ENCODE measurements at places on chromosomes 16 and 17. TPM values are rescaled to one million over a fixed set of nuclear protein-coding genes. Genes with fewer than 3 reads are reported as not detected.

LIMD2 gene
- 9.6 TPM for total RNA-seq

DNA sequence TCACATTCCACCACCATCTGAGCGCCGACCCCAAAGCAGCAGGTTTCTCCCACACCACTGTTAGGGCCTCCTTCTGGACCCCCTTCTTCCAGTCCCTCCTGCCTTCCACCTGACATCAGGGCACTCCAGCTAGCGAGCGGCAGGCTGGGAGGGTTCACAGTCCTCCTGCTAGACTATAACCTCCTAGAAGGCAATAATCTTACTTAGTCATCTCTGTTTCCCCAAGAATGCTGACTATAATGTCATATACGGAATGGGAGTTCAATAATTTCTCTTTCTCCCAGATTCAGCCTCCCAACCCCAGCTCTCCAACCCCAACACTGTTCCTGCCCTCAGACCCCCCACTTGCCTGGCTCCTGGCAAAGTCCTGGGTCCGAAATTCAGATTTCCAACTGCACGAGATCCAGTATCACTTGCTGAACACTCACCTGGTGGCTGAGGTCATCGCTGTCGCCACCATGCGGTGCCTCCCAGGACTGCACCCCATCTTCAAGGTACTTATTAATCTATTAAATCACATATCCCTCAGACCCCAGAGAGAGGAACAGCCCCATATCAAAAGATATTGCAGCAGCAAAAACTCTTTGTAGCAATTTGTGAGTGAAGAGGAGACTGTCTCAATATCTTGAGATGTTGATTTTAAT is 5.6 kb downstream of the ALOX12 start:
- no peak for DNase-seq

CDRT15L2 gene
- not detected for total RNA-seq

AP1G1 gene
- 58.1 TPM for total RNA-seq

- DNase-seq: peak; percentile 68
These were observed 46.6 kb upstream of the NUDT7 start for GRCh38 chr16:77675464-77676324.

LGALS9B gene
- not detected for total RNA-seq

DNA sequence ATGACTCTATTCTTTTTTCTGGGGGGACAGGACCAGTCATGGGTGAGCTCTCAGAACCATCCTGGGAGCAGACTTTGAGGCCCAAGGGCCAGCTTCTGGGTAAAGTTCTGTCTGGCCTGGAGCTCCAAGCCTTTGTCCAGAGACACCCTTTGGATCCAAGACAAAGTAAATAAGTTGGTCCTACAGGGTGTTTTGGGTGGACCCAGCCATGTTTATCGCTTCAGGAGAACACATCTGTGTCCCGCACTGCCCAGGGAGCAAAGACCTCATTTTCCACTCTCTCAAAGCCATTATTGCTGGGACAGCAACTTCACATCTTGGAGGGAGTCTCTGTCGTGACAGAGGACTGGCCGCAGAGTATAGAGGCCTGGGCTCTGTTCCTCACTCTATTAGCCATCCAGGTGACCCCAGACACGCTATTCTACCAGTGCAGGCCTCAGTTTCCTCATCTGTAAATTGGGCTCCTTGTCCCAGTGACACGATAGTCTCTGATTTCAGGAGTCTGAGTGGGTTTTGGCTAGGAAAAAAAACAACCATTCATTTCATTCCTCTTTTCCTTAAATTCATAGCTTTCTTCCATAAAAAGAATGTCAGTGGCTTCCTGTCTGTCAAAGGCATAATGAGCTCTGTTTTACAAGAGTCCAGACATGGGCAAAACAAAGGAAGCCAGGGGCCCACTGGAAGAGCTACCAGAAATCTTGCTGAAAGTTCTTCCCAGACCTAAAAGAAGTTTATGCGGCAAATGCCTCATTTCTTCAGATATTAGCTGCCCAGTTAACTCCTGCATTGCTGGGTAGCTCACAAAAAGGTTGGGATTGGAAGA is 62.4 kb downstream of the PECAM1 start:
- DNase-seq: no peak

RCVRN gene
- total RNA-seq: not detected

TBC1D3 gene
- total RNA-seq: not detected

NATD1 gene
- 2.6 TPM for total RNA-seq

OTOA gene
- 0.26 TPM for total RNA-seq

- DNase-seq: no peak
These were observed 64.5 kb upstream of the PLCG2 start for GRCh38 chr16:81714583-81714982.

DNA sequence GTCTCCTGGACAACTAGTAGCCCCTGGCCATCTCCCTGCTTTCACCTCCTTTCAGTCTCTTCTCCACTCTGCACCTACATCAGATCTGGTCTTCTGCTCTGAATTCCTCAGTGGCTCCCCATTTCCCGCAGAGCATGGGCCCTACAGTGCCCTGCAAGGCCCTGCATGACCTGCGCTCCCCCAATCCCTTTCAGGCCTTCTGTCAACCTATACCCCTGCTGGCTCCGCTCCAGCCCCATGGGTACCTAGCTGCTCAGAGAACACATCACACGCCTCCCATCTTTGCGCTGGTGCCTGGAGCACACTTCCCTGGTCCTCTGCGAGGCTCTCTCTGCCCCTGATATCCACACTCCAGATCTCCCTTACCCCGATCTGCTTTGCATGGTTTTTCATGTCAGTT is 145.2 kb downstream of the KATNIP start:
- no peak for DNase-seq

GRCh38 chr16:27204312-27204915 is 1.1 kb downstream of the KDM8 start:
- no peak for DNase-seq

GRIN2C gene
- not detected for total RNA-seq

- no peak for DNase-seq
These were observed 146.2 kb upstream of the ZKSCAN2 start for GRCh38 chr16:25403852-25404251.

KIF18B gene
- 0.26 TPM for total RNA-seq

SPATA32 gene
- not detected for total RNA-seq

ENDOV gene
- 8.3 TPM for total RNA-seq

PRSS8 gene
- 81.7 TPM for total RNA-seq

GRCh38 chr17:31273516-31273915 is 23.5 kb downstream of the OMG start:
- DNase-seq: no peak

DNA sequence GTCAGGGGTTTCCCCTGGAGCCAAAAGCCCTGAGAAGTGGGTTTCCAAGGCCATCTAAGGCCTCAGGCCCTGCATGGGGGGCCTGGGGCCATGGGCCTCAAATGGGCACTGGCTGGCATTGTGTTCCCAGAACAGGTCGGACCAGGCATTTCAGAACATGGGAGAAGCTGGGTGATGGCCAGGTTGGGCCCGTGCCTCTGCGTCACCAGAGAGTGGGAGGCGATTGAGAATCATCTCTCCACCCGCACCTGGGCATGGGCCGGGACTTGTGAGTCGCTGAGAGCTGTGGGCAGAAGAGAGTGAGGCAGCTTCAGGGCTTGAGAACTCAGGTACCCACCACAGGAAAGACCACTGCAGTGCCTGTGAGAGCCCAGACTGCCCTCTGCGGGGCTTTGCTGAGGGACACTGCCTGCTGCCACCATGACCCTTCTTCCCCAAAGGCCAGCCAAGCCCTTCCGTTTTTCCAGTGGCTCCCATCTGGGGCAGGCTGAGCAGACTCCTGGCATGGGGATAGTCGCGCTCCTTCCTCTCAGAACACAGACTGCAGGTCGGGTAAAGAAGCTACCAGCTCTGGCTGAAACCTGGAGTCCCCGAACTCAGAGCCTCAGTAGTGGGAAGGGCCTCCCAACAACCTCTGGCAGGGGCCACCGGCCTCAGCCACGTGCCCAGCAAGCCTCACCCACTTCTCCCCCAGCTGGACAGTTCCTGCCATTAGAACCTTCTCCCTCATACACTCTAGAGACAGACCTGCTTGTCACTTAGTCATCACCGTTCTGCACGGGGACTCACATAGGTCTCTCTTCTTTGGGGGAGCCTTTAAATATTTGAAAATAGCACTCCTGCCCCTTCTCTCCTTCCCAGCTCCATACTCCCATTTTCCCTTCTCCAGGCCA is 1.6 kb downstream of the RAB11FIP4 start:
- DNase-seq: peak; percentile 11

DNA sequence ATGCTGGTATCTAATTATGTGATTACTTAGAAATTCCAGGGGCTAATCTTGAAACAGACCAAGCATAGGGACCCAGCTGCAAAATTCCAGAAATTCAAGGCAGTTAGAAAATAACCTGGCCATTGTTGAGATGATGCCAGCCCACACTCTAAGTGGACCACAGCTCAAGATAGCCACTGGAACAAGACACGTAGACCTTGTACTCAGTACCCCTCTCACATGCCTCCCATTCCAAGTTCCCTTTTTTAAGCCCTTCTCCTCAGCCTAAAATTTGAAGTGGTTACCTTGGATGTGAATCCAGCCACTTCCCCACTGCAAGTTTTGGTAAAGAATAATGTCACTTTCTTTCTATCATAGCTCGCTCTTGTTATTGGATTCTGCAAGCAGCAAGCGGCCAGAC is 4.1 kb upstream of the ZNF19 start:
- no peak for DNase-seq

GRCh38 chr17:34246446-34246845 is 8.6 kb upstream of the CCL2 start:
- DNase-seq: no peak

GRCh38 chr17:41278176-41278955 is 2.9 kb downstream of the KRTAP9-7 start:
- DNase-seq: no peak

- no peak for DNase-seq
These were observed 52.2 kb downstream of the SDK2 start for GRCh38 chr17:73592079-73592415.

DNA sequence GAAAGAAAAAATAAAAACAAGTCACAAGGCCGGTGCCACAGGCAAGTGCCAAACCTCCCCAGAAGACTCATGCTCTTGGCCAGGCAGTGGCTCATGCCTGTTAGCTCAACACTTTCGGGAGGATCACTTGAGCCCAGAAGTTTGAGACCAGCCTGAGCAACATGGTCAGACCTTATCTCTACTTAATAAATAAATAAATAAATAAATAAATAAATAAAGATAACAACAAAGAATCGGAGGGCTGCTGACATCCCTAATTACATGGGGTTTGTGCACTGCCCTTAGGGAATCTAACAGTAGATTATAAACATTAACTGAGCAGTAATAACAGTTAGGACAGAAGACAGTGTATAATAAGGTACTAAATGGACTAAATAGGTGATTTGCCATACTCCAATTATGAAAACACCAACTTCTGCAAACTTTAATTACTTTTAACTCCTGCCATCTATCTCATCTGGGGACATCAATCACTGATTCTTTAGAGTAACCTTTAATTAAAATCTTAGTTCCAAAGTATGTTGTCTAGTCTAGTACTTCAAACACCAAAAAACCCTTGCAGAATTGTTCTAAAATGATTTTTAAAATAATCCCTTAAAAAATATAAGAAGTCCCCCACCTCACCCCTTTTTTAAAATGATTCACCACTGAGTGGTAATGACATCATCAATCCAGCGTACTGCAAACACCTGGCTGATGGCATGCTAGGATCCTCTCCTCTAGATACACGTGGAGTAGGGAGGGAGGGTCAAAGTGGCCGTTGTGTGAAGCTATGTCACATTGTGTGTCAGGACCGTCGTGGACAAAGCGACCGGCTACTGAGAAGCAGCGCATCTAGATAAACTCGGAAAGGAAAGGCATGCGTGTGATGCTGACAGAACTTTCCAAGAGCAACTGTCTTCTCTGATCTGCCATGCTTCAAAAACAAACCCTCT is 28.5 kb downstream of the CYTH1 start:
- no peak for DNase-seq

ZPBP2 gene
- not detected for total RNA-seq

CCL4 gene
- not detected for total RNA-seq

DNA sequence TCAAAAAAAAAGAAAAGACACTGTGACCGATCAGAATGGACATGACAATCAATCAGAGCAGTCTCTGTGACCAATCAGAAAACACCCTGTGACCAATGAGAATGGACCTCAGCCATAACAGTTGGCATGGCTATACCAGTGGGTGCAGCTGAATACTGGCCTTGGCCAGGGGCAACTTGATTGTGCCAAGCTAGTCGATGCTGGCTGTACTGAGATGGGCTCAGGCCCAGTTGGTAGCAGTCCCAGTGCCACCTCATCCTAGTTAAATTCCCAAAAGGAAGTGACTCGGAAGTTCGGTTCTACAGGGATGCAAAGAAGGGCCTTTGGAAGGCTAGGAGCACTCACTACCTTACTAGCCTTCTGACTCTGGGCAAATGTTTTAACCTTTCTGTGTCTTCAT is 37.2 kb upstream of the BCO1 start:
- no peak for DNase-seq

DNA sequence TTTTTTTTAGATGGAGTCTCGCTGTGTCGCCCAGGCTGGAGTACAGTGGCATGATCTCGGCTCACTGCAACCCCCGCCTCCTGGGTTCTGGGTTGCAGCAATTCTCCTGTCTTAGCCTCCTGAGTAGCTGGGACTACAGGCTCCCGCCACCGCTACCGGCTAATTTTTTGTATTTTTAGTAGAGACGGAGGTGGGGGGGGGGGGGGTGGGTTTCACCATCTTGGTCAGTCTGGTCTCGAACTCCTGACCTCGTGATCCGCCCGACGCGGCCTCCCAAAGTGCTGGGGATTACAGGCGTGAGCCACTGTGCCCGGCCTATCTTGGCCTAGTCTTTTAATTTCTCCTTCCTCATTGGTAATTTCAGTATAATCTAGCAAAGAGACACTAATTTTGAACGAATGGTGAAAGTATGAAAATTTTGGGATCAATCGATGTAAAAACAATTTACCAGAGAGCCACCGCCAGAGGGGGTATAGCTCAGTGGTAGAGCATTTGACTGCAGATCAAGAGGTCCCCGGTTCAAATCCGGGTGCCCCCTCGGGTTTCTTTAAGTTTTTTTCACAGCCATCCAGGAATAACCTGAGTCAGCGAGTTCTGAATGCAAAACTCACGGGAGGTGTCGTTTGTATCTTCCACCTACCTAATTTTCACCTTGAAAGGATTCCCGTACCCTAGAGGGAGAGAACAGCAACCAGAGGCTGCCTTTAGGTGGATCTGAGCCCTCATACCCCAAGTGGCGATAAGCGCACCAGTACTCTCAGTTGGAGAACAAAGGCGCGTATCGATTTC is 2.5 kb upstream of the LASP1 start:
- peak; percentile 68 for DNase-seq

DNA sequence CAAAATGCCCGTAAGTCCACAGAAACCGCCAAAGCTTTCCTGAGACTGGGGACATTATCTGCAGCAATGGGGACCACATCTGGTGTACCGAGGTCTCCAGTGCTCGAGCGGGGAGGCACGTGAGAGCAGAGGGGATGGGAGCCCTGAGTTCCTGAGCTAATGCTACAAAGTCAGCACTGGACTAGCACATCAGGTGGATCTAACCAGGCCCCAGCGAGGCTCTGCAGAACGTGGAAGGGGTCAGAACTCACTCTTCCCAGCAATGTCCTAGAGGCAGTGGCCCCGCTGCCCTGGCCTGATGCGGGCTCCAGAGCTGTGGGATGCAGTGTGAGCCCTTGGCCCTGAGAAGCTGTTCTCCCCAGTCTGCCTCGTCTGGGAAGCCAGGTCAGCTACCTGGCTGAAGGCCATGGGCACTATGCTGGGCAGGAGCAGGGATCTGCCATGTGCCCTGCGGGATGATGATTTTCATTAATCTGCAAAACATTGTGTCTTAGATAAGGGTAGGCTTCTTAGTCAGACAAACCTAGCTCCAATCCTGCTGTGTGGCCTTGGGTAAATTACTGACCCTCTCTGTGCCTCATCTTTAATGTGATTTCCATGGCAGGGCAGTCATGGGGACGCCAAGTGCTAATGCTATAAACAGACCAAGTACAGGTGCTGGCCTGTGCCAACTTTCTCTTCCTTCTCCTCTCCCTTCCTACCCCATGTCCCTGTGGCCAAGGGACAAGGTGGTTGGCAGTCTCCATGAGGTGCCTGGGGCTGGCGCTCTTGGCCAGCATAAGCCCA is 40.1 kb upstream of the SLC38A10 start:
- DNase-seq: no peak

All from body of pancreas (tissue), 4 donors.